ENCODE measurements at places on chromosomes 2 and 18.

DNA sequence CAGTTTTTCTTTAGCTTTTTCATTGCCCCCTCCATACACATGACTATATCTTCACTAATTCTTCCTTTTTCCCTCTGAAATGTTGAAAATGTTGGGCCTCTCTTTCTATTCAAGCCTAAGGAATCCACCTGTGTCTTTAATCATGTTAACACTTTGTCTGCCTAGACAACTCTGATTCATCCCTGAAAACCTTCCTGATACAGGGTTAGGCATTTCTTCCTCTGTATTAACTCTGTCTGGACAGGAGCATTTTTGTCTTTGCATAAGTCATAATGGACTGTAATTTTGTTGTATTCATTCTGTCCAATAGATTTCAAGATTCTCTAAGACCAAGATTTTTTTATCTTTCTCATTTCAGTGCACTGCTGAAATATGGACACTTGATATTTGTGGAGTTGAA lies 297.3 kb downstream of the IKZF2 start:
- no peak for DNase-seq

DNA sequence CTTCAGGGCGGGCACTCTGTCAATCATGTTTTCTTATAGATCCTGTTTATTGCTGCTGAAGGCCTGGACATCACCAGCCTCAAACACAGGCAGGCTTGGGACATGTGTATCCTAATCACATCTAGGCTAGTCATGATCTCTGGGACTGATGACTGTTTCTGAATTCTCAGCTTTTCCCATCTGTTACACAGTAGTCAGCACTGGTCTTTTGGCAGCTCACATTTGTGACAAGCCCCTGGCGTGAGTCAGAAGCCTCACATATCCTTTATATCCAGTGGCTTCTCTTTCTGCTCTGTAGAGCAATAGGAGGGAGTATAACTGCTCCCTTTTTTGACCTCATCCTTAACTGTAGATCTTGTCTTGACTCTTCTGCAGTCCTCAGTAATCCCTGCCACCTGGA lies 4.5 kb downstream of the SEMA4F start:
- no peak for DNase-seq

DNA sequence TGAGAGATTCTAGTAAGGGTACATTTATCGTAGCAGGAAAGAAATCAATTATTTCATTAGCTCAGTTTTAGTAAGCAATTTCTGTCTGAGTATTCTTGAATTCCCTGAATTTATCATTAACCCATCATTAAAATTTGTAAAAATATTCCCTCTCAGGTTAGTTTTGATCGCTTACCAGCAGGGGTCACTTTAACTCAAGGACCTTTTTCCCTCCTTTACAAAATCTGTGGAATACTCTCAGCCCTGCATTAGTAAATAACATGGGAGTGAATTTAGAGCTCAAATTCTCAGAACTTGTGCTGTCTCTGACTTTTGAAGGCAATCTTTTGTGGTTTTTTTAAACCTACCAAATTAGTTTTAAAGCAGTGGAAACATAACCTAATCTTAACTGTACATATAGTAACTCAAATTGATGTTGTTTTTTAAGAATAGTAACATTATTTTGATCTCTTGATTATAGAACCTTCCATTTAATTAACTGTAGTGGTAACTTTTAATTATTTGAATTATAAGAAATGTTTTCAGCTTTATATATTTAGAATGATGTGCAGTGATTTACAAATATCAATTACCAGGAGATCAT lies 97.2 kb downstream of the AGPS start:
- peak; percentile 20 for DNase-seq

GRCh38 chr2:188114014-188114413 lies 177.7 kb upstream of the GULP1 start:
- no peak for DNase-seq

DNA sequence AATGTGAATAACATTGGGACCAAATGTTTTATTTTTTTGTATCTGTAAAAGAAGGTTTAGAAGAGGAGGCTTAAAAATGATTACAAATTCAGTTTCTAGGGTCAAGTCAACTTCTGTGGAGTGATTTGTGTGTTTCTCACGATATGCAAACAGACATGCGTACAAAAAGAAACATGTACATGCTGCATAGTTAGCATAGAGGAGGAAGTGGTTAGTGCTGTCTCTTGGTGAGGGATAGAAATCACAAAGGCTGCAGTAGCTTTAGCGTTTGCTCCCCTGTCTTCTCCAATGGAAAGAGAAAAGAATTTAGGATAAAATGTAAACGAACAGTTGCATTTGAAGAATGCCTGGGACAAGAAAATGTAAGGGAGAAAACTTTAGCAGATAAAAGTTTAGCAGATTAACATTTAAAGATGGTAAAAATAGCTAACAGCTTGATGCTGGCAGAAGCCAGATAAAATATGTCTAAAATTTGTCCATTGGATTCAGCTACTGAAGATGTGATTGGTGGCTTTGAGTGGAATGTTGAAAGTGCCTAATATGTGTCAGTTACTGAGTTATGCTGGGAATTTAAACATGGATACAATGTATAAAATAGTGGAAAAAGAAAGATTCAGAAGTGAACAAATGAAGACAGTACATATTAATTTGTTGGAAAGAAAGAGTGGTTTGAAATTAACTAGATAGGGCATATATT lies 44.9 kb downstream of the MALT1 start:
- no peak for DNase-seq

GRCh38 chr2:203585516-203585915 lies 50.4 kb upstream of the RAPH1 start:
- no peak for DNase-seq

DNA sequence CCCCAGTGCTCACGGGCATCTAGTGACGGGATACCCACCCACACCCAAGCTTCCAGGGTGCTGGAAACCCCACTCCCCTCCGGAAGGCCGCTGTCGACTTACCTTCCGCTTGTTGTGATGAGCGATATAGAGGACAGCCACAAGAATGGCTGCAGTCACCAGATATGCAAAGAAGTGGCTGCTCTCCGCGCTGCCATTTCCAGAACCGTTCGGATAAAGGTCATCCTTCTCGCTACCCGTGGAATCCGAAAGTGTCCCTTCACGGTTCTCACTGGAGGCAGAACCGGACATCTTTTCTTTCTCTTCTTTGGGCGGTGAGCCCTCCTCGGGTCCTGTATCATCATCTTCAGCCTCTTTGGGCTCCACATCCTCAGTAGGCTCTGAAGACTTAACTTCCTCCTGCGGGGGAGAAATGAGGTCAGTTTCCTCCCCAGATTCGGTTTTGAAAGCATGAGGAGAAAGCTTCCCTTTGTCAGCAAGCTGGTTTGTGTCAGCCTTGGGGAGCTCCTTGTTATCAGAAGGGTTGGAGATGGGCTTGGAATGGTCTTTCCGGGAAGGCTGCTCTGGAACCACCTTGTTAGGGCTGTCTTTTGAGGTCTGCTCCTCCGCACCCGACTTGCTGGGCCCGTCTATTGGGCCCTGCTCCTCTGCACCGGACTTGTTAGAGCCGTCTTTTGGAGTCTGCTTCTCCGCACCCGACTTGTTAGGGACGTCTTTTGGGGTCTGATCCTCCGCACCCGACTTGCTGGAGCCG lies 1.2 kb downstream of the TGOLN2 start:
- no peak for DNase-seq

- DNase-seq: no peak
Measured at GRCh38 chr2:176280867-176281658, 11.8 kb downstream of the MTX2 start.

DNA sequence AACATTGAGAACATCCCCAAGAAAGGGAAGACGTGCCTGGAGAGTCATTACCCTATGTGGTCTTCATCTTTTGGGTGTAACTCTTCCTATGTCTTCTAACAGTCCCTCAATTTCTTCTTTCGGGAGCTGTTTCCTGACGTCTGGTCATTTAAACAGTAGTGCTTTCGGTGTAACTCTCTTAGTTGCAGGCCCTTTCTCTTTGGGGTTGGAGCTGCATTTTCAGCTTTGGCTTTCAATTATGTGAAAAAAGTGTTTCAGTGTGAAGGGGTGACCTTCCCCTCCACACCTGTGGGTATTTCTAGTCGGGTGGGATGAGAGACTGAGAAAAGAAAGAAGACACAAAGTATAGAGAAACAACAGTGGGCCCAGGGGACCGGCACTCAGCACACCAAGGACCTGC lies 105.9 kb downstream of the CERS6 start:
- DNase-seq: no peak

DNA sequence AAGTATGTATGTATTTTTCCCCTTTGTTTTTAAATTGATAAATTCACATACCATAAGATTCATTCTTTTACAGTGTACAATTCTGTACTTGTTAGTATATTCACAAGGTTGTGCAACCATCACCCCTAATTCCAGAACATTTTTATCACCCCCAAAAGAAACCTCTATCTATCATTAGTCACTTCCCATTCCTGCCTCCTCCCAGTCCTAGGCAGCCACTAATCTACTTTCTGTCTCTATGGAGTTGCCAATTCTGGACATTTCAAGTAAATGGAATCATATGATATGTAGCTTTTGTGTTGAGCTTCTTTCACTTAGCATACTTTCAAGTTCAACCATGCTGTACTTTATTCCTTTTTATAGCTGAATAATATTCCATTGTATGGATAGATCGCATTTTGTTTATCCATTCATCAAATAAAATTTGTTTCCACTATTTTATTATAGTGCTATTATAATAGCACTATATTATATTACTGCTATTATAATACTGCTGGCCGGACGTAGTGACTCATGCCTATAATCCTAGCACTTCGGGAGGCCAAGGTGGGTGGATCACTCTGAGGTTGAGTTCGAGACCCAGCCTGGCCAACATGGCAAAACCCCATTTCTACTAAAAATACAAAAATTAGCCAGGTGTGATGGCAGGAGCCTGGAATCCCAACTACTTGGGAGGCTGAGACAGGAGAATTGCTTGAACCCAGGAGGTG lies 10.9 kb downstream of the STARD7 start:
- DNase-seq: no peak

DNA sequence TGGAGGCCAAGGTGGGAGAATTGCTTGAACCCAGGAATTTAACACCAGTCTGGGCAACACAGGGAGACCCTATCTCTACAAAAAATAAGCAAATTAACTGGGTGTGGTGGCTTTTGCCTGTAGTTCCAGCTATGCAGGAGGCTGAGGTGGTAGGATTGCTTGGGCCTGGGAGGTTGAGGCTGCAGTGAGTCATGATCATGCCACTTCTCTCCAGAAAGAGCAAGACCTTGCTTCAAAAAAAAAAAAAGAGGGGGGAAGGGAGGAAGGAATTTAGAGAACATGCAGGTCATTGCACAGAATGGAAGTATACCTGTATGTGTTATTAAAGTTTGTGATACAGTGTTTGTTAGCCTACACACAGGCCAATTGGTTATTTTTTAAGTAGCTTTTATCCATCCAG lies 25.8 kb downstream of the PKP4 start:
- DNase-seq: no peak

- no peak for DNase-seq
Measured at GRCh38 chr2:101858910-101859309, 132.8 kb upstream of the IL1R2 start.

DNA sequence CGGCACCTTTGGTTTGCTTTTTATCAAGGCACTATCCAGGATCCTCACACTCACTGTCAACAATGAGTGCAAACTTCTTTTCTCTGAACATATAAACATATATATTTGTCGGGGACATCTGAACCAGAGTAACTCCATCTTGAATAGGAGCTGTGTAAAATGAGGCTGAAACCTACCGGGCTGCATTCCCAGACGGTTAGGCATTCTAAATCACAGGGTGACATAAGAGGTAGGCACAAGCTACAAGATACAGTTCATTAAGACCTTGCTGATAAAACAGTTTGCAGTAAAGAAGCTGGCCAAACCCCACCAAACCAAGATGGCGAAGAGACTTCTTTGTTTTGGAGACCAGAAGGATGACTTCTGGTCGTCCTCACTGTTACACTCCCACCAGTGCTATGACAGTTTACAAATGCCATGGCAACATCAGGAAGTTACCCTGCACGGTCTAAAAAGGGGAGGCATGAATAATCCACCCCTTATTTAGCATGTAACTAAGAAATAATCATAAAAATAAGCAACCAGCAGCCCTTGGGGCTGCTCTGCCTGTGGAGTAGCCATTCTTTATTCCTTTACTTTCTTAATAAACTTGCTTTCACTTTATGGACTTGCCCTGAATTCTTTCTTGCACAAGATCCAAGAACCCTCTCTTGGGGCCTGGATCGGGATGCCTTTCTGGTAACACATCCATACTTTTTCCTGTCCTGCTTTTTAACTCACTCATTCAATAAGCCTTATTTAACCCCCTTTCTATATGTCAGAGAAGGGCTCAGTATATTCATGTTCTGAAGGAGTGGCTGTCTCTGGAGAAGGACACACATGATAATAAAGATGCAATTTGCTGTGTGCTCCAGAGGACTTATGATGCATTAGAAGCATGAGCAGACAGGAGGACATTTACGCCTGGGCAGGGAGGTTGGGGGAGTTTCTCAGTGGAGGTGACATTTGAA lies 65.4 kb downstream of the TACR1 start:
- no peak for DNase-seq

DNA sequence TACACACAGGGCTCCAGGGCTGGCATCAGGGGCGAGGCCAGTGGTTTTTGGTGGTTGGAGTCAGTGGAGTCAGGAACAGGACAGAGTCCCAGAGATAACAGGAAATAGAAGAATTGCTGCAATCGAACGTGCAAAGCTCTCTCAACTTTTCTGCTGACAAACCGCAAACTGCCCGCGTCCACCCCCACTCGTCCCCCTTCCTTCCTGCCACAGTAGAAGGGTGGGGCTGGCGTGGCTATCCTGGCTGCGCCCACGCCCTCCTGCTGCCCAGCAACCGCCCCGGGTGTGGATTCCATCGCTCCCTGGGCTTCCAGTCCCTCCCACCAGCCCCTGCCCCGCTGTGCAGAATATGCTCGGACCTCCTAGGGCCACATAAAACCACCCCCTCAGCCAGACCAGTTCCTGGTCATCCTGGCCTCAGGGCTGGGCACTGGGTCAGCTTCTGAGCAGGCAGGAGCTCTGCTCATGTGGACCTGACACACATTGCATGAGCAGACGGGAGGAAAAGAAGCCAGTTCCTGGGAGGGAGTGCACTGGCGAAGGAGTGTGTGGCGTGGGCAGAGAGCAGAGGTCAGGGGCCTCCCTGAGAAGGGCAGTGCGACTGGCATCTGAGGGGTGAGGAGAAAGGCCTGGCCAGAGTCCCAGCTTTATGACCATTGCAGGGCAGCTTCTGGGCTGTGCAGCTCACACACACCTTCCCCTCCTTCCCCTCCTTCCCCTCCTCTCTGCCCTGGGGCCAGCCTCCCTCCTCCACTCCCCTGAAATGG lies 85.4 kb upstream of the ATG16L1 start:
- no peak for DNase-seq

- no peak for DNase-seq
Measured at GRCh38 chr2:898319-898718, 52.3 kb upstream of the SNTG2 start.

- no peak for DNase-seq
Measured at GRCh38 chr18:49613641-49614151, 51.8 kb downstream of the LIPG start.
